ENCODE measurements at places on chromosomes 13 and 19.

GRCh38 chr13:39130301-39130700 lies 92.0 kb downstream of the NHLRC3 start:
- DNase-seq, result no peak

GRCh38 chr19:11453468-11454341 lies 18.3 kb downstream of the PRKCSH start:
- DNase-seq, result no peak

- DNase-seq, result no peak
Observed at GRCh38 chr19:1817553-1818179, 5.6 kb upstream of the ATP8B3 start.

DNA sequence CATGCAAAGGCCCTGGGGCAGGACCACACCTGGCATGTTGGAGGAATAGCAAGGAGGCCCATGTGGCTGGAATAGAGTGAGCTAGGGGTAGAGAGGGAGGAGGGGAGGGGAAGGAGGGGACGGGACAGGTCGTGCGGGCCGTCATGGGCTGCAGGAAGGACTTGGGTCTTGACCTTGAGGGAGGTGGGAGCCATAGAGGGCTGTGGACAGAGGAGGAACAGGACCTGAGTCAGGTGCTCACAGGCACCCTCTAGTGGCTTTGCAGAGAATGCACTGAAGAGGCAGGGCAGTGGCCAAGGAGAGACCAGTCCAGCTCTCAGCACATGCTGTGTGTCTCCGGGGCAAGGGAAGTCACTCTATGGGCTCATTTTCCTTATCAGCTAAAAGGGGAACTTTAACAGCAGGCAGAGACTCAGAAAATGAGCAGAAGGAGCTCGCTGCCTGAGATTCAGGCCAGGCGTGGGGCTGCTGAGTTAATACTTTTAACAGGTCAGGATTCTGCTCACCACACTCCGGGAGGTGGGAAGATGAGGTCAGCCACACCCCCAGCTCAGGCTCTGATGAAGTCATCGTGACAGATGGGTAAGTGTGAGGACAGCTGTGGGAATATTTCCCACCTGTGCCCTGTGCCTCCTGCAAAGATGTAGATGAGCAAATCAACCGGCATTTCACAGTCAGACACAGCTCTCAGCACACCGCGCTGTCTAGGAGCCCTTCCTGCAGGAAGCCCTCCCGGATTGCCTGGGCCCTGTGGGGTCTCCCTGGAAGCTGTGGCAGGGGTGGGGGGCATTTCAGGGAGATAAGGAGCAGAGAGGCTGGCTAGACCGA lies 6.0 kb upstream of the TNFAIP8L1 start:
- DNase-seq, result peak; percentile 10

DNA sequence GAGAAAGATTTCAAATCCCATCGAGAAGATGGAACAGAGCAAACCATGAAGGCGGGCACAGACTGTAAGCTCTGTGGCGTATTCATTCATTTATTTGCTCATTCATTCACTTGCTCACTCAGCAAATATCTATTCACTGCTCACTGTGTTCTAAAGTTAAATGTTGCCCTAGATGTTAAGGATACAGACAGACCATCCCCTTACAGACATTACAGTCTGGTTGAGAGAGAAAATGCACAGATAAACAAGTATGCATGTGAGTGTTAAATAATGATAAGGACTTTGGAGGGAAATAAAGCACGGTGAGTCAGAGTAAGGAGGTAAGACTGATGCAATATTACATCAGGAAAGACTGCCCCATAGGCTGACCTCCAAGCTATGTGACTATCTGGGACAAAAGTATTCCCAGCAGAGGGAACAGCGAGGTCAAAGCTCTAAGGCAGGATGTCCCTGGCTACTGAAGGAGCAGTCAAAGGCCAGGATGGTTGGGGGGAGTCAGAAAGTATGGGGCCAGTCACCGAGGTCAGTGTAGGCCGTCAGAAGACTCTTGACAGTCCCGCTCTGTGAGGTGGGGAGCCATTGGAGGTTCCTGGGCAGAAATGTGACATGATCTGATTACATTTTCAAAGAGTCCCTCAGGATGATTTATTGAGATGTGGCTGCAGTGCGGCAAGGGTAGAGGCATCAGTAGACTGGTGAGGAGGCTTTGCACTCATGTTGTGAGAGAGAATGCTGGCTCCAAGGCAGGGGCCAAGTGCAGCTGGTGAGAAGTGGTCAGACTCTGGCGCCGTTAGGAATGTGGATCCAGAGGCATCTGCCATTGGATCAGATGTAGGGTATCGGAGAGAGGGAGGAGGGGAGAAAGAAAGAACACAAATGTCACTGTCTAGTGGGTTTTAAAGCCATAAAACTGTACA lies 37.9 kb downstream of the MBNL2 start:
- no peak for DNase-seq

GRCh38 chr19:40908976-40909375 lies 26.9 kb upstream of the CYP2A7 start:
- no peak for DNase-seq

GRCh38 chr13:94813920-94814475 lies 101.7 kb upstream of the SOX21 start:
- DNase-seq, result no peak

All from NCI-H2081 treated with DMSO at 0.1 percent for 48 hours (cell line).